ENCODE measurements at places on chromosomes 16 and 17.

DNA sequence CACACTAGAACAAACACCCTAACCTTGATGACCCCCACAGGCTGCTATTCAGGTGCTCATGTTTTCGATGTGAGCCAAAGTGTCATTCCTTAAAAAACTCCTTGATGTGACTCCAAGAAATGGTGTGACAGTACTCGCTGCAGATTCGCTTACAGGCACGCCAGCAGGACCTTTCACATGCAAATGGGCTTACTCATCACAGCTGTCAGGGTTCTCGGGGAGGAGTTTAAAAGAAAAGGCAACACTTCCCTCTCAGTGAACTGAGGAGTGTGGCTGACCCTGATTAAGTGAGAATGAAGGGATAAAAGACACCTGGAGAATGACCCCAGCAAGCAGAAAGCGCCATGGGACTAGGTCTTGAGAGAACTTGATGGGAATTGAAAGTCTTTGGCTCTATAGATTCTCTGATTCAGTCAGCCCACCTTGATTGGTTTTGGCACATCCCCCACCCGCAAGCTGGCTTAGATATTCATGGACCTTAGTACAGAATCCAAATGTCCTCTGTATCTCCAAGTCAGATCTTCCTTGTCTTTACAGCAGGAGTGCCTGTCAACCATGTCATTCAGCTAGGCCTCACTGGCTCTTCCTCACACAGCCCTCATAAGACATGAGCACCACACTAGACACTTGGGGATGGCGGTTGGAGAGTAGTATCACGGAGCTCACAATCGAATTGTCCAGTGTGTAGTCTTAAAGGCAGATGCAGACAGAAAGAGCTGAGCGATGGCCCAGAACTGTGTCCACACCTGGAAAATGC lies 82.6 kb downstream of the HIC1 start:
- no peak for DNase-seq

GRCh38 chr17:8131844-8132441 lies 8.0 kb upstream of the HES7 start:
- no peak for DNase-seq

DNA sequence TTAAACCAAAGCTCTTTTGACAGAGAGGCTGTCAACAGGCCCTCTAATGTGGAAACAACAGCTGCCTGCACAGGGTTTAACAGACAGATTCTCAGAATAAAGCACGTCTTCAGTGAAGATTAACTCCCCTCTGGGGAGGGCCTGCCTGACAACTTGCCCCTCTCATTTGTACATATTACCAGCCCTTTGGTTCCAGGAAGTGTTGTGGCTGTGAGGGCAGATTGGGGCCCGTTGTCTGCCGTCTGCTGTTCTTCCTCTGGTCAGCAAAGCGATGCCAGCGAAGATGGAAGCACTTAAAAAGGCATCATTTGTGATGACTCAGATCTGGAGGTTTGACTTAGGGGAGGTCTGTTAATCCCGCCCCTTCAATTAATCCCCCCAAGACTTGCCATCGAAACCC lies 177.0 kb upstream of the IRX6 start:
- no peak for DNase-seq

DNA sequence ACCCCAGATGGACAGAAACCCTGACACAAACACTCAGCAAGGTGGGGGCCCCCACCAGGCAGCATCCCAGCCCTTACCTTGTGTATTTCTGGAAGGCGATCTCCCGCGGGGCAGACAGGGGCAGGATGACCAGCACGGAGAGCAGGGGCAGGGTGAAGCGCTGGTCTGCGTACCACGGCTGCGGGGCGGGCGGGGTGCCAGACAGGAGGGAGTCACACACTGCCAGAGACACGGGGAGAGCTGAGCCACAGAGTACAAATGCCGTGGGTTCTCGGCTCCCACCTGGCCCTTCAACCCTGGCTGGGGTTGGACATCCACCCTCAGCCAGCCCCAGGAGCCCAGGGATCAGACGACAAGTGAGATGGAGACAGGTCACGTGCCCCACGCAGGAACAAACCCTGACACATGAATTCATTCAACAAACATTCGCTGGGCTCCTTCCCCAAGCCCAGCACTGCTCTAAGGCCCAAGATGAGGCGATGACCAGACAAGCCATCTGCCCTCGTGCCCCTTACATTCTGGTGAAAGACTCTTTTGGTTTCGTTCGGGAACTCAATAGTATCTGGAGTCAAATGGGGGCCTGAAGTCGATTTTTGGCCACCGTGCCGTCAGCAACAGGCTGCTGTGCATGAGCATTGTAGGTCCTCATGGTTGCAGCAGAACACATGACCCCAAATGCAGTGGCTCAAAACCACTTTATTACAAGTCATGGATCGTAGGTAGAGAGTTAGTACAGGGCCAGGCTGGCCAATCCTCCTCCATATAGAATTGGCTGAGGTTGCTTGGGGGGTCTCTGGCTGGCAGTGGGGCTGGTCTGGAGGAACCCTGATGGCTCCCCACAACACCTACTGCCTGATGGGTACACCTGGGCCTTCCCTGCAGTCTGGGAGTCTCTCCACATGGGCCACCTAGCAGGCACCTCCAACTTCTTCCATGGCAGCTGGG lies 9.1 kb downstream of the SLC38A8 start:
- DNase-seq = no peak

DNA sequence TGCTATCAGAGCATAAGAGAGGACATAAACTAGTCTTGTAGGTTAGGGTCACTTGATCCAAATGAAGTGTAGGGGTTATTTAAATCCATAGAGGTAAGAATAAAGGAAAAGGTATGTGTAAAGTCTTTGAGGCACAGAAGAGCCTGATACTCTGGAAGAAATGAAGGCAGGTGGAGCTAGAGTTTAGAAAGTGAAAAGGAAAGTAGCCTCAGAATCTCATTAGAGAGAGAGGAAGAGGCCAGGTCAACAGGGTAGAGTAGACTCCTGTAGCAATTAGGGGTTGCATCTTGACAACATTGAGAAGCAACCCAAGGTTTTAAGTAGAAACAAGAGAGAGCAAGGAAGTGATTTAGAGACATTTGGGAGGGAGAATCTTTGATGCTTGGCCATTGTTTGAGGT lies 235.2 kb upstream of the SOX9 start:
- DNase-seq = no peak

- DNase-seq = no peak
These were observed 2.6 kb downstream of the ABCA9 start for GRCh38 chr17:69058165-69058564.

- DNase-seq = peak; percentile 39
These were observed 1.7 kb downstream of the IL4R start for GRCh38 chr16:27315333-27316037.

GRCh38 chr17:80008383-80008840 lies 27.3 kb downstream of the TBC1D16 start:
- DNase-seq = peak; percentile 53

DNA sequence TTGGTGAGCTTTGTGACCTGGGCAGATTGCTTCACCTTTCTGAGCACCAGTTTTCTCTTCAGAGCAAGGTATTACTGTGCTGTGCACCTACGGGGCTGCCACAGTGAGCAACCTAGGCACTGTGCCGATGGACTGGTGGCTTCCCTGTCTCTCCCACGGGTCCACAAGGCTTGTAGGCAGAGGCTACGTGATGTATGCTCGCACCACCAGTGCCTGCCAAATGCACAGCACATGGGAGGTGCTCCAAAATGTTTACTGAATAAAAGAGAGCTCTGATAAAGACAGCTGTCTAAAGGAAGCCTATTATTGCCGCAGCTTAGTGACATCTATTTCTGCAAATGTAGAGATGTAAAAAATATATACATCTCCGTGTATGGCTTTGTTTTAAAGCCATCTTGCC lies 139.2 kb downstream of the CDK5R1 start:
- DNase-seq = no peak

DNA sequence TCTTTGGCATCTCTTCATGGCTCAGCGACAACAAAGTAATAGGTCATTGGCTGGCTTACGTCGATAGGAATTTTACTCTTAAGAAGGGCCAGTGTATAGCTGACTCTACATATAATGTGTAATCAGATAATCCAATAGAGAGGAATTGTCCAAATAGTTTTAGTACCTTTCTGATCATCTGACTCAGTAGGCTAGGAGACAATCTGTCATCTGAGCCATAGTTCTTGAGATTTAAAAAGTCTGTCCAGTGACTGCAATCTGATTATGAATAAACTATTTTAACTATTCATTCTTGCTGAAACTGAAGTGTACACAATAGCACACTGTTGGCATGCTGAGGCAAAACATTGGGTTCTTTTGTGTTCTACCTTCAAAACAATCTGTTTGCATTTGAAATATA lies 21.4 kb upstream of the NOL11 start:
- no peak for DNase-seq

DNA sequence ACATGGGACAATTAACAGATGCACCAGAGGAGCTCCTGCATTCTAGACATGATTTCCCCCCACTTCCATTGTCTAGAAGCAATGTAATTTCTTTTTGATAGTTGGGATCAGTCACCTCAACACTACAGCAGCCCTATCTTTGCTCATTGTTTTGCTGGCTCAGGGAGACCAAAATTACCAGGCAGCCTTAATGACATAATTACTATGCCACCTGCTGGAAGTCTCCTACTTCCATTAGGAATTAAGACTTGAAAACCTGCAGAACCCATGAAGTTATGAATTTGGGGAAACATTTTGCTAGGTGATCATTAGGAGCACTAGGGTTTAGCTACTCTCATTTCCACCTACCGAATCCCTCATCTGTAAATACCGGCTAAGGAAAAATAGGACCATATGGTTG lies 312.0 kb upstream of the CA10 start:
- DNase-seq = no peak

GRCh38 chr16:22071331-22071910 lies 20.9 kb upstream of the VWA3A start:
- no peak for DNase-seq

DNA sequence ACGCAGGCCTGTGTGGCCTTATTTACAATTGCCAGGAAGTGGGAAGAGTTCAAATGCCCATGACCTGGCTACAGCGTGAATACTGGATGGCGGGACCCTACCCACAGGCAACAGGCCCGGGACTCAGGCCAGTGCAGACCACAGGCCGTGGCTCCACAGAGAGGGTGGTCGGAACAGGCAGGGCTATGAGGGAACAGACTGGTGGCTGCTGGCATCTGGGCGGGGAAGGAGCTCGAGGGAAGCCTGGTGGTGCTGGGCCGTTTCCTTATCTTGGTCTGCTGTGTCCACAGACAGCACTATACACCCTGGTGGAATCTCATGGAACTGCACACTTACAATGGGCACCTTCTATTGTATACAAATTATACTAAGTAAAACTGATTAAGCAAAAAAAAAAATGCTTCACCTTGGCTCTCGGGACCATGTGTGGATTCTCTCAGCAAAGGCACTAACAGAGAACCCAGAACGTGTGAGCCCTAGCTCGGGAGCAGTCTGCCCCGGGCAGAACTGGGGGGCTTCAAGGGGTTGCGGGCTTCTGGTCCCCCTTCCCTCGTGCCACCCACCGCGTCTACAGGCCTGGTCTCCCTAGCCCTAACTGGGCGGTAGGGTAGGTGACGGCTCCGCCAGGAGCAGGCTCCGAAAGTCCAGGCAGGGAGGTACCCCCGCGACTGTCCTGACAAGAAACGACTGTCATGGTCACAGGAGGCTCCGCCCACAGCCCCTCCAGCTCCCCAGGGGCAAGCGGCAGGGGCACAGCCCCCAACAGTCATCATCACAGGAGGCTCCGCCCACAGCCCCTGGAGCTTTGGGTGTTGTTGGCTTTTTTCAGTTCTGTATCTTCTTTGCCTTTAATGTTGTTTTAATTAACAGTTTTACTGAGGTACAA lies 21.8 kb downstream of the CEP131 start:
- no peak for DNase-seq

DNA sequence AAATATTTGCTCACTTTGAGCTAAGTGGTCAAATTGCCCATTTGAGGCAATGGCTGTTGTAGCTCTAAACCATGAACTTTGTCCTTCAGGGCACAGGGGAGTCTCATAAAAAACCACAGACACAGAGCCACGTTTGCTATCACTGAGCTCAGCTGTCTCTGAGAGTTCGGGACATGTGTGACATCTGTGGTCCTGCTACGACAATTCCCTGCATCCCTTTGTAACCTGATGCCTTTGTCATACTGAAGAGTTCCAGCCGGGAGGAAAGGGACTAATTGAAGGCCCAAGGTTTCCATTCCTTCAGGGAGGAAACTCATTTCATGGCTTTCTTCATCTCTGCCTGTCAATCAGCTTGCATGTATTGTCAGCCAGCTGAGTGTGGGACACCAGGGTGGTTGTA lies 599.4 kb upstream of the CDH5 start:
- DNase-seq = no peak

- no peak for DNase-seq
These were observed 1.1 kb downstream of the CHTF8 start for GRCh38 chr16:69131167-69131838.

DNA sequence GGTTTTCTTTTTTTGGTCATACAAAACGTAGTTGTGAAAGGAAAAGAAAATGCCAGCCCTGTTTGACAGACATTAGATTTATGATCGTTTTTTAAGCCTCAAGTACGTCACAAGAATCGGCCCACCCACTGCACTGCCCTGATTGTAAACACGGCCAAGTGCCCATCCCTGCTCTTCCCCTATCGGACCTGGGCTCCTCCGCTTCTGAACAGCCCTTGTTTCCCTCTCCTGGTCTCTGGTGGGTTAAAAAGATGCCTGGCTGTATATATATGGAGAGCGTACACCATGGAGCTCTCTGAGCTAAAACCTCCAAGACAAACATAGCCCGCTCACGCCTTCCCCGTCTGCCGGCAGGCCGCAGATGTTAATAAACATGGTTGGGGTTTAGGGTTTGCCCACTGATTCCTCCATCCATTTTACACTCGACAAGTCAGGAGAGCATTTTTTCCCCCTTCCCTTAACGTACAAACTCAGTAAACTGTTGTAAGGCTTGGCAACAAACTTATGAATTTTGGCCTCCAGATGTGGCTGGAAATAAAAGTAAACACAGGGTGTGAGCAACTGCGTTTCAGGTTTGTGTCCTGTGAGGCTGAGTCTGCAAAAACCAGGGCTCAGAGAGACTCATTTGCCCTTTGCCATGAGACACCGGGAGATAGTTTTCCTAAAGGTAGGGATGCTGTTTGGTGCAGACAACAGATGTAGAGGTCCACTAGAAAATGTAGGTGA lies 325.9 kb downstream of the SOX9 start:
- no peak for DNase-seq

- DNase-seq = no peak
These were observed 529.4 kb downstream of the RBFOX1 start for GRCh38 chr16:7861891-7862582.
